ENCODE measurements at places on chromosomes 16 and 17.

- DNase-seq, result peak; percentile 48
These were observed 28.3 kb downstream of the VPS35L start for GRCh38 chr16:19583665-19584300.

- DNase-seq, result peak; percentile 91
These were observed 10.2 kb upstream of the HOXB9 start for GRCh38 chr17:48636177-48637018.

DNA sequence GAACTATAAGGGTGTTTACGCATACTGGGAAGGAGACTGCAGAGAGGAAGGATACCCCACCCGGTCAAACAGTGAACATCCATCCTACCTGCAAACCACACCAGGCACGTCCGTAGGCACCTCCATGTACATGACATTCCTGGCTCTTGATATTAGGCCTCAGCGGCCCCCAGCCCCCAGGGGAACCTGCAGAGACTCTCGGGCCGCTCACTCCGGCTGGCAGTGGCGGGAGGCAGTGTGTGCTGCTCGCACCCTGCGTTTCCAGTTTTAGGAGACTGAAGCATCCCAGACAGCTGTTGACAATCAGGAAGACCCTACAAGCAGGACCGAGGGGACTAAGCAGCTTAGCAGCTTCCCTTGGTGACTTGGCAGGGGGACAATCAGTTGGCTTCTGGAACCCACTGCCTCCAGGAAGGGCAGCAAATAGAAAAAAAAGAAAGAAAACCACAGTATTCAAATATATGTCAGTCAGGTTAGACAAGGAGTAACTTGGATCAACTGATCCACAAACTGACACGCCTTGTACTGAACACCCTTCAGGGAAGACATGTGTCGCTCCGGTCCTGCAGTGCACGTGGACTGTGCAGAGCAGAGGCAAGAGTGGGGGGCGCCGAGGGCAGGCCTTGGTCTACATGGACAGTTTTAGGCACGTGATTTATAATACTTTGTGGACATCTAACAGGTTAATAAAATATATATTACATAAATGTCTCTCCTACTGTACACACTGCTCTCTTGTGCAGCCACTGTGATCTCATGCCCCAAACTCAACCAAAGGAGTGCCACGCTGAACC, 29.9 kb upstream of the CLEC18B start:
- no peak for DNase-seq

GRCh38 chr16:15907863-15908478, 19.6 kb upstream of the CEP20 start:
- DNase-seq, result peak; percentile 48

DNA sequence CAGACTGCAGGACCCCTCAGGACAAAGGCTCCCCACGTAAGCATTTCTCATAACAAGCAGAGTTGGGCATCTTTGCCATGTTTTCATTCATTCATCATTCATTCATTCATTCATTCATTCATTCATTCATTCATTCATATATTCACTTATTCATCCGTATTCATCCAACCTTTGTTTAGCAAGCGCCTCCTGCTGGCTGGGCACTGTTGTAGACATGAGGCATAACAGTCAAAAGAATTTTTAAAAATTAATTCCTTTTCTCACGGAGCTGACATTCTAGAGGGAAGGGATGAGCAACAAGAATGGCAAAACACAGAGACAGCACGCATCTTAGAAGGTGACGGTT, 351.7 kb upstream of the TNRC6C start:
- peak; percentile 37 for DNase-seq

DNA sequence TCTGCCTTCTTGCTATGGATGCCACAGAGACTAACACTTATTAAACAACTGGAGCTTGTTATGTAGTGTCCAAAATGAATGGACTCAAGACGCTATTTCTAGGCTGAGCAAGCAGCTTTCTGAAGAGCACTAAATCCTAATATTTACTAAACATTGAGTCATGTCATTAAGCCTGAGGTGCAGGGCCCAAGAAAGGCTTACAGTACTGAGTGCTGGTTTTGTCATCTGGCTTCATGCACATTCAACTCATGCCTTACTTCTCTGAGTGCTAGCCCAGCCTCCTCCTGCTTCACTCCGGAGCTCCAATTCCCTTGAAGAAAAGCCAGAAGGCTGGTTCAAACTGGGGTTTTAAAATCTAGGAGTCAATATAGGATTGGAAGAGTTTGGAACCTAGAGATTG, 363.3 kb upstream of the CDH5 start:
- DNase-seq, result no peak

DNA sequence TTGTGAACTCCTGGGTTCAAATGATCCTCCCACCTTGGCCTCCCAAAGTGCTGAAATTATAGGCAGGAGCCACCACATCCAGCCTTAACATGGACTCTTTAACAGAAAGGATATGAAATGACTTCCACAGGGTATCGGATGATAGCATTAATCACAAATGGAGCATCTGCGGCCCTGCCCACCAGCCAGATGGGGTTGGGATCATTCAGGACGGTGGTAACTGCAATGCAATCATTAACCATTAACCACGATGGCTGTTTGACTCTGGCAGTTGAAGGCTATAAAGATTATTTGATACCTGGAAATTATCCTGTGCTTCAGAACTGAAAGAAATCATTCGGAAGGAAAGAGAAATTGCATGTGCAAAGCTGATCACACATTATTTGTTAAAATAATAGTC, 5.3 kb upstream of the CHST5 start:
- DNase-seq, result no peak

DNA sequence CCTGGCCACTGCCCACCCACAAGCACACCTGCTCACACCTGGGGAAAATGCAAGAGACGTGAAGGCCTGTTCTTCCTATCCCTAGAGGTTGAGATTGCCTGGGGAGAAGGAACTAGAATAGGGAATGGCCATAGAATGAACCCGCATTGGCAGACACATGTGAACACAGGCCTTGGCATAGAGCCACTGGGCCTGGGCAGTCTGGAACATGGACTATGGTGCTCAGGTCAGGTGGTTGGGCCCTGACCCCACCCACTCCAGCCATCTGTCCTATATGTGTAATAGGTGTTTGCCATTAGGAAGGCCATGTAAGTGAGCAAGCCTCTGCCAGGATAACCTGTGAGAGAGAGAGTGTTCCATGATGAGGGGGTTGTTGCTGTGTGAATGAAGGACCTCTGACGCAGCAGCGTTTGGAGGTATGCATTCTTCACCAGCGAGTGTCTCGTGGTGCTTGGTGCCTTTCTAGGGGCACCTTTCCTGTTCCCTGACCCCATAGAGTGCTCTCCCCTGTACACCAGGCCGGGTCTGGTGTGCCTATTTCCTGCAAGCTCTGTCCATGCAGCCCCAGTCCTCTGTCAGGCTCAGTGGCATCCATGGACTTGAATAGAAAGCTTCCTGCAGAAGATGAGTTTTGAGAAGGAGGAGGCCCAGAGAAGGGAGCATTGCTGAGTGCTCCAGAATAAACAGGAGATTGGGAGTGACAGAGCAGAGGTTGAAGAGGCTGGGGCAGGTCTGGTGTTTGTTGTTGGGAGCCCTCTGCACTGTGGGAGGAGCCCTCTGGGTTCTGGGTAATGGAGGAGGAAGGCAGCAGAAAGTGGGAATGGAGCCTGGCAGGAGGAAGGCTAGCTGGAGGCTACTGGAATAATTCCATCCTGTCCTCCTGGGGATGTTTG, 15.6 kb downstream of the CTRL start:
- DNase-seq, result no peak

GRCh38 chr17:7523033-7523432, 25.8 kb upstream of the TNFSF12 start:
- DNase-seq, result peak; percentile 74

GRCh38 chr16:64627288-64627687, 494.6 kb downstream of the CDH11 start:
- DNase-seq, result no peak

GRCh38 chr16:79018650-79019429, 581.7 kb downstream of the MAF start:
- DNase-seq, result no peak

DNA sequence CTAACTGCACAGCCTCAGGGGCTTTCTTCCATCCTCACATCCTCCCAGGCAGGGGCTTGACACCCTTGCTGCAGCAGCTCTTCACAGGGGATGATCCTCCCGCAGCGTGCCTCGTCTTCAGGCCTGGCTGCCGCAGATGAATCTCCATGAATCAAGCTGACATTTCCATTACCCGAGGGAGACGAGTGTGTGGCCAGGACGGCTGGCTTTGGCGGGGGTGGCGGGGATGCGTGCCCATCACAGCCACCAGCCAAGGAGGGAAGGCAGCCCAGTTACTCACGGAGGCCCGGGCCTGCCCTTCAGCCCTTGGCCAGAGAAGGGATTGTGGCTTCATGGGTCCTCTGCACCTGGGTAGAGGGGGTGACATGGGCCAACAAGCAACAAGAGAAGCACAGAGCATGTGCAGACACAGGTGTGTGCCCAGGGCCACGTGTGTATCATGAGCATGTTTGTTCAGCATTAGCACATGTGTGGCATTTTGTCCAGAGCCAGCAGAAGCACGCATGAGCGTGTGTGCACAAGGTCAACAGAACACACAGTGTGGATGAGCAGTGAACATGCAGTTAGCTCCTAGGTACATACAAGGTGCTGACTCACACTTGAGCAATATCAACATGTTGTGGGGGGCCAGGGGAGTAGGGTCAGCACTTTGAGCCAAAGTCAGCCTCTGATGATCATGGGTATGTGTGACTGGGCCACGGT, 236.4 kb downstream of the KATNIP start:
- DNase-seq, result no peak

- DNase-seq, result no peak
These were observed 3.2 kb downstream of the TTC19 start for GRCh38 chr17:16002708-16003260.

DNA sequence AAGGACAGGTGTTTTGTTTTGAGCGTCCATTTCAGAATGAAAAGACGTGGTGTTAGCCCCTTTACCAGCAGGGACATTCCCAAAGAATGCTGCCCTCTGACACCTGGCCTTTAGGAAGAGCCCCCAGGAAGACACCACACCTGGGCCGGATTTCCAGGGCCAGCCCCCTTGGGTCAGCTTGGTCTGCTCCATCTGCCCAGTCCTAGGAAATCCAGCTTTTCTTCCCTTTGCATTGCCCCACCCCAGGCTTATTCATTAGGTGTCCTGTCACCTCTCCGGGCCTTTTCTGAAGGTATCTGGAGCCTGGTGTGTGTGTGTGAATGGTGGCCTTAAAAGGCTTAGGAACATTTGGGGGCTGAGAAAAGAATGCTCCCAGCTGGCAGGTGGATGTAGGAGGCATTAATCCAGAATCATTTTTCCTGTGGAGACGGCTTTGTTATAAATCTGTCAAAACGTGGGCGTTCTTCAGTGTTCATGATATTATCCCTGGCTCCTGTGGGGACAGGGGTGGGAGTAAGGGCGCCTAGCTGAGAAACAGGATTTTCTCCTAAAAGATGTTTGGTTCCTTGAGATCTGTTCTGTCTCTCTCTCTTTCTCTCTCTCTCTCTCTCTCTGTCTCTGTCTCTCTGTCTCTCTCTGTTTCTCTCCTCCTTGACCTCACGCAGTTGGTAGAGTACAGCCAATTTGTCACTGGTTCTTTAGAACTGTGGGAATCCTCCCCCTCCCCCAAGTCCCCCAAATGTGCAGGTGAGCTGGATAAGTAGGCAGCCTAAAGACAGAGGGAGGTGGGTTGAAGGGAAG, 84.0 kb downstream of the NTN1 start:
- no peak for DNase-seq

GRCh38 chr17:42698736-42699414, 16.5 kb downstream of the CNTNAP1 start:
- no peak for DNase-seq

DNA sequence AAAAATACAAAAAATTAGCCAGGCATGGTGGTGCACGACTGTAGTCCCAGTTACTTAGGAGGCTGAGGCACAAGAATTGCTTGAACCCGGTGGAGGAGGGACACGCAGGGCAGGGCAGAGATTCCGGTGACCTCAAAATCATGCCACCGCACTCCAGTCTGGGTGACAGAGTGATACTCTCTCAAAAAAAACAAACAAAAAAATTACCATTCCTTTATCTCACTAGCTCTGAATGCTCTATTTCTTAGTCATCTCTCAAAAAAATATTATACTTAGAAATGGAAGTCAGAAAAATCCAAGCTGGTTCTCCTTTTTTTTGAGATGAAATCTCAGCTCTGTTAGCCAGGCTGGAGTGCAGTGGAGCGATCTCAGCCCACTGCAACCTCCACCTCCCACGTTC, 40.8 kb downstream of the SPOP start:
- DNase-seq, result no peak

GRCh38 chr16:17369421-17370222, 101.1 kb downstream of the XYLT1 start:
- peak; percentile 86 for DNase-seq

GRCh38 chr16:74896389-74897370, 88.2 kb downstream of the WDR59 start:
- no peak for DNase-seq

GRCh38 chr17:78969865-78970264, 9.9 kb downstream of the LGALS3BP start:
- DNase-seq, result no peak

GRCh38 chr17:1398931-1399678, 917 bp downstream of the YWHAE start:
- peak; percentile 63 for DNase-seq

- DNase-seq, result no peak
These were observed 31.5 kb downstream of the RAB11FIP3 start for GRCh38 chr16:456891-457483.

DNA sequence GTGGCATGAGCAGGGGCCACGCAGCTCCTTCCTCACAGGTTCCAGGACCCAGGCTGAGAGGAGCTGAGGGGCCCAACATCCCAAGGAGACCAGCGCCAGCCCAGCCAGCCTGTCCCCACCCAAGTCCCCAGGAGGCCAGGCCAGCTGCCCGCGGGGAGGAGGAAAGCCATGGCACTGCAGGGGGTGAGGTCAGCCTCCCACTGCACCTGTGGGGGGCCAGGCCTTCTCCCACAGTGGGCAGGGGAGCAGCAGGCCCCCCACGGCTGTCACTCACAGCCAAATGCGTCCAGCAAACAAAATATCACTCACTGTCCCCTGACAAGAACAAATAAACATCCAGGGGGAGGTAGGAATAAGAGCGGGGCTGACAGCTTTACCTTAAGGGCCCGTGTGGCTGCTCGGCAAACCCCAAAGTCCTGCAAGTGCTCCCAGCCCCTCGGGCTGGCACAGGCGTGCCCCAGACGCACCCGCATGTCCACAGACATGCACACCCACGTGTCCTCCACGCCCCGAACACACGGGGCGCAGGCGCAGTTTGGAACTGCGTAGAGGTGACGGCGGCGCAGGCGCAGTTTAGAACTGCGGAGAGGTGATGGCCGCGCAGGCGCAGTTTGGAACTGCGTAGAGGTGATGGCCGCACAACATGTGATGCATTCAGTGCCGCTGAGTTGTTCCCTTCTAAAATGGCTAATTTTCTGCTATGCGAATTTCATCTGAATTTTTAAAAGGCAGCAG, 291.1 kb downstream of the FOXL1 start:
- DNase-seq, result no peak

DNA sequence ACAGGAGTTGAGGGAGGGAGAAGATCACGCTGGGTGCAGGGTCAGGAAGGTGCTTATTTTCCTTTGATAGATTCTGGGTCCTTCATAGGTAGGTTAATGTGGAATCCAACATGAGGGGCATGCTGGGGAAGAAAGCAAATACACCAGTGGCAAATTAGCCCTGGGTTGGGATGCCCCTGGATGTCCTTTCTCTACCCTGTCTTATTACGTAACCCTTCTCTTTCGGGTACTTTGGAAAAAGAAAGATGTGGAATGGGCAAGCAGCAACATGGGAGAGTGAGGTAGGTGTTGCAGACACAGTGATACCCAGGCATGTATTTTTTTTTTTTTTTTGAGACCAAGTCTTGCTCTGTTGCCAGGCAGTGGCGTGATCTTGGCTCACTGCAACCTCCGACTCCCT, 9.1 kb downstream of the SLC7A6 start:
- no peak for DNase-seq

- DNase-seq, result no peak
These were observed 260.6 kb downstream of the ABCC12 start for GRCh38 chr16:47895146-47895545.
